ENCODE measurements at places on chromosomes 13 and 19.

- H3K27me3 ChIP-seq = no peaks in the 10 kb centered on the region
- H3K4me3 ChIP-seq = peak overlapping the region; percentile 65
- peaks cover 36% of the 10 kb centered on the region for H3K4me1 ChIP-seq
- H3K36me3 ChIP-seq = no peaks in the 10 kb centered on the region
- no peak for DNase-seq
- peak overlapping the region; percentile 67 for H3K27ac ChIP-seq
Observed at GRCh38 chr19:42324655-42325307, 654 bp upstream of the MEGF8 start.

GRCh38 chr19:27824108-27824507 lies 1388.8 kb downstream of the UQCRFS1 start:
- no peak overlapping the region for H3K27ac ChIP-seq
- no peaks in the 10 kb centered on the region for H3K36me3 ChIP-seq
- H3K27me3 ChIP-seq = no peaks in the 10 kb centered on the region
- H3K4me1 ChIP-seq = no peaks in the 10 kb centered on the region
- no peak for DNase-seq

DNA sequence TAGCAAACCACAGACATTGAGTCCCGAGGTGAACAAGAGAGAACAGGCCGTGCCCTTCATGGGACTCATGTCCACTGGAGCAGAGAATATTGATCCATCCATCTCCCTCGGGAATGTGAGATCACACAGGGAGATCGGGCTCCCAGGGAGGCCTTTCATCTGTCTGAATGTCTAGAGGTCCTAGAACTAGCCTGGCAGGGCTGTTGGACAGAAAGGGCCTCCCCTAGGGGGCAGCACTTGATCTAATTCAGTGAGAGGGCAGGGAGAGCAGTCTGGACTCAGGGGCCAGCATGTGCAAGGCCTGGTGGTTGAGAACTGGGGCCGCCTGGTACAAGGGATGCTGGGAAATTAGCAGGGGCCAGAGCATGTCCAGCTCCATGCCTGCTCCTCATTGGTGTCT lies 4.3 kb downstream of the RUVBL2 start:
- no peak overlapping the region for H3K27ac ChIP-seq
- peak; percentile 88 for DNase-seq
- H3K4me1 ChIP-seq = peaks cover 11% of the 10 kb centered on the region
- no peak overlapping the region for H3K4me3 ChIP-seq
- H3K36me3 ChIP-seq = peaks cover 8% of the 10 kb centered on the region

- no peak for DNase-seq
- H3K4me1 ChIP-seq = peaks cover 20% of the 10 kb centered on the region
- H3K27ac ChIP-seq = no peak overlapping the region
- no peak overlapping the region for H3K4me3 ChIP-seq
- H3K36me3 ChIP-seq = no peaks in the 10 kb centered on the region
- no peaks in the 10 kb centered on the region for H3K27me3 ChIP-seq
Observed at GRCh38 chr19:6087074-6087571, 23.2 kb downstream of the RFX2 start.

- no peak overlapping the region for H3K27ac ChIP-seq
- H3K36me3 ChIP-seq = no peaks in the 10 kb centered on the region
- no peak for DNase-seq
- no peak overlapping the region for H3K4me3 ChIP-seq
- no peaks in the 10 kb centered on the region for H3K4me1 ChIP-seq
- no peaks in the 10 kb centered on the region for H3K27me3 ChIP-seq
Observed at GRCh38 chr13:44697058-44697457, 120.9 kb upstream of the TSC22D1 start.

All from Karpas-422 (cell line).